M059J (cell line): ENCODE measurements at places on chromosomes 6 and 20.
A peak's percentile ranks its signal among the peaks of the same experiment; 100 is the strongest.

DNA sequence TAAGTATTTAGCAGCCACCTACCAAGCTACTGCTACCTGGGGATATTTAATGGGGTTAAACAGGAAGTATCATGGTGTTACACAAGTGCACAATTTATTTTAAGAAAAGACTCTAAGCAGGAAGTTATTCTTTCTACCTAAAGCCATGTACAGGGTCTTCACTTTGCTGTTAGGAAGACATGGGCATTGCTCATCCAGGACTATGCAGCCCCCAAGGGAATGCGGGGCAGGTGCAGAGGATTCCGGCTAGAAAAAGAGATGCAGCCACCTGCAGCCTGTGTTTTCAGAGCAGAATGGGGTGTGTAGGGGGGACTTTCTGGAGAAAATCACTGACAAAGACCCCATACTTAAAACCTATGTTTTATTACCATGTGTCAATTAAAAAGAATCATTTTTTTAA, 399.1 kb upstream of the NOX3 start:
- DNase-seq, result no peak

- peak; percentile 13 for DNase-seq
Observed at GRCh38 chr6:108453601-108454185, 107.0 kb upstream of the FOXO3 start.

GRCh38 chr20:17873410-17874270, 95.0 kb downstream of the SNX5 start:
- DNase-seq, result peak; percentile 98

- no peak for DNase-seq
Observed at GRCh38 chr6:108179741-108180140, 13.9 kb downstream of the NR2E1 start.

- DNase-seq, result no peak
Observed at GRCh38 chr6:142803032-142803431, 141.9 kb downstream of the HIVEP2 start.

DNA sequence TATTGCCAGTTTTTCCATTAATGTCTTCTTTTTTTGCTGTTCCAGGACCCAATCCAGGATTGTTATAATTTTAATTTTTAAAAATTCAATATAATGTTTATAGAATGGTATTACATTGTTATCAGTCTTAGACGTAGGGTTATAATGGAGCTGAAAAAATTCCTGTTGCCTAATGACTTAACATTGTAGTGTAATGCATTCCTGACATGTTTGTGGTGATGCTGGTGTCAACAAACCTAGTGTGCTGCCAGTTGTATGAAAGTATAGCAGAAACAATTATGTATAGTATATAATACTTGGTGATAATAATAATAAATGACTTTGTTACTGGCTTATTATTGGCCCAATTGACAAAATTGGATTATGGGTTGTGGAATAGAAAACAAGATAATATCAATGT, 30.4 kb downstream of the KIZ start:
- peak; percentile 78 for DNase-seq

DNA sequence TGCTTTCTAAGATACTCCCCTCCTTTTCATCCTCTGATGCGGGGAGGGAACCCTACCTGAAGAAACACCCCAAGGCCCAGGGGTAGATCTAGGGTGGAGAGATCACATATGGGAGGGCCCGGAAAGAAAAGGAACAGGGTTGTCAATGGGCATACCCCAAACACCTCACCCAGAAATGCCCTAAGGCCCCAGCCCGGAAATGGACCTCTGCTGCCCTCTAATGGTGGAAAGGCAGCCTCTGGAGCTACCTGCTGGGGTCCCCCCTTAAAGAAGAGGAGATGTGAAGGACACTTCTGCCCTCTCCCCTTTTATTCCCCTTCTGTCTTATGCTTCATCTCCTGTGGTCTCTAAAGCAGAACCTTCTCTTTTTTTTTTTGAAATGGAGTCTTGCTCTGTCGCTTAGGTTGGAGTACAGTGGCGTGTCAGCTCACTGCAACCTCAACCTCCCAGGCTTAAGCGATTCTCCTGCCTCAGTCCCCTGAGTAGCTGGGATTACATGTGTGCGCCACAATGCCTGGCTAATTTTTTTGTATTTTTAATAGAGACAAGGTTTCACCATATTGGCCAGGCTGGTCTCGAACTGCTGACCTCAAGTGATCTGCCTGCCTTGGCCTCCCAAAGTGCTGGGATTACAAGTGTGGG, 458 bp upstream of the ARMC12 start:
- peak; percentile 67 for DNase-seq

- DNase-seq, result no peak
Observed at GRCh38 chr20:24840121-24840713, 108.9 kb upstream of the CST7 start.

DNA sequence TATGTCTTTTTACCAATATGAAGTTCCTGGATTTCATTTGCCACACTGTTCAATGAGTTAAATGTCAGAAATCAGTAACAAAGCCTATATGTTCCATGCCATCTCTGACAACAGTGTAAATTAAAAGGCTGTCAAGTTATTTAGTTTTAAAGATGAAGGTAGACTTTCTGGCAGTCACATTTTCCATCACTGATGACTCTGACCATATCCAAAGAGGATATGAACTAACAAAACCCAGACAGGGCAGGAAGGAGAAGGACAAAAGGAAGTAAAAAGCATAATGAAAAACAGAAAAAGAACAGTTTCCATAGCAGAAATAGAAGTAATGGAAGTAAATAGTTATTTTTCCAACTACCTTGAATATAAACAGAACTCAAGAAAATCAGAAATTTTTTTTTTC, 242.3 kb downstream of the UBE3D start:
- DNase-seq, result no peak

DNA sequence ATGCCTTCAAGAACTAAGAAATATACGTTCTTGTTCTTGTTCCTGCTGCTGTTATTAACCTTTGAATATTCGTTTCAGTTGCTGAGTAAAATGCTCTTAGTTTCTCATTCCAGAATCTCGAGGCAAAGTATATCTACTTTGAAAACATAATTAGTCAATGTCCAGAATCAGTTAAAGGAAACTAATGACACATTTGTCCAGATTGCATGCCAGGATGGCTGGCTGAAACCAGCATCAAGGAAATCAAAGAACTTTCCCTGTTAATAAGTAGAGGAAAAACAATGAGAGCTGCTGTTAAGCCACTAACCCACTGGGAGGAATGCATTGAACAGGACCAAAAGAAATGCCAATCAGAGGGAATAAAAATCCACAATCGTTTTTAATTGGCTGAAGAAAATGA, 196.9 kb downstream of the ALDH8A1 start:
- no peak for DNase-seq

- DNase-seq, result peak; percentile 84
Observed at GRCh38 chr6:30626484-30627366, at the start of gene ATAT1. TSS of gene ATAT1 (plus strand) at chr6:30626874.

DNA sequence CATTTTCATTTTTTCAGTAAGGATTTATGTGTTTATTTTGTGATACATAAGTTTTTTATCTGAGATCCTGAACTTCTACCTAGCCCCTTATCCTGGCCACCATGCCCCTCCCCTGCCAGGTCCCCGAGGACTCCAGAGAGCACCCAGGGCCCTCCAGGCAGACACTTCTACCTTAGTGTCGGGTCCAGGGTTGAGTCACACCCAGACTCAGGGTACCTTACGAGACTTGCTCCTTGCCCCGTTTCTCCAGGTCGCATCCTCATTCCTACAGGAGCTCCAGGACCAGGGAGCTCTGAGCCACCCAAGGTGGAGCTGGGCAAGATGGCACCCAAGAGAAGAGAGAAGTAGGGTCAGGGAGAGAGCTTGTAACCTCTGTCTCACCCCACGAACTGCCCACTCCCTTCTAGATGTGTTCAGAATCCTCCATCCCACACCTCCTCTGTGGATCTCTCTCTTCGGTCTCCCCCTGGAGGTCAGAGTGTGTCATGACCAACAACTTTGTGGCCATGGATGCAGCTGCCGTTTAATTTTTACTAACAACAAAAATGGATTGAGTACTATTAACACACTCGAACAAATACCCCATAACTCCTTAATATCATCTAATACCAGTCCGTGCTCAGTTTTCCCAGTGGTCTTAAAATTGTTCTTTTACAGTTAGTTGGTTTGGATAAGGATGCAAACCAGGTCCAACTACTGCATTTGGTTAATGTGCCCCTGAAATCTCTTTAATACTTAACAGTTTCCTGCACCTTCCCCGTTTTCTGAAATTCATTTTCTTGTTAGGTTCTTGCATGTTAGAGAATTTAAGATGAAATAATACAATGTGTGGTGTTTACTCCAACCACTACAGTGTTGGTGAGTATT, 130.6 kb upstream of the INSM1 start:
- peak; percentile 77 for DNase-seq

- DNase-seq, result no peak
Observed at GRCh38 chr20:15857173-15857784, 716.0 kb downstream of the KIF16B start.

DNA sequence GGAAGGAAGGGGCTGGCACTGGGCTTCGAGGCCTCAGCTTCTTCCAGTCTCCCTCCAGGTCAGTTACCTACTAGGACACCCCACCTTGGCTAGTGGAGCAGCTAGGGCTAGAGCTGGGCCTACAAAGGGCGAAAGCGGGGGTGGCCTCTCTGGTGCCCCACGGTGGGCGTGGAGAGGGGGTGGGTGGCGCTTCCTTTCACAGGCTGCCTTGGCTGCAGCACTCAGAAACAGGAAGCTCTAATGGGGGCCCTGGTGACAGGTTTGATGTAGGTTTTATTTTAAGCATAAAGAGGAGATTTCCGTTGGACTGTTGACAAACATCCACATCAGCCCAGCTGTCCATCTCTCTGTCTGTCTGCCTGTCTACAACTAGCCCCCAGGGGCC, 13.4 kb downstream of the FAM110A start:
- no peak for DNase-seq

GRCh38 chr6:90229331-90230010, 67.2 kb downstream of the BACH2 start:
- no peak for DNase-seq

GRCh38 chr6:19450651-19451050, 386.5 kb upstream of the ID4 start:
- DNase-seq, result no peak

GRCh38 chr6:108295676-108296075, 822 bp downstream of the AFG1L start:
- no peak for DNase-seq

DNA sequence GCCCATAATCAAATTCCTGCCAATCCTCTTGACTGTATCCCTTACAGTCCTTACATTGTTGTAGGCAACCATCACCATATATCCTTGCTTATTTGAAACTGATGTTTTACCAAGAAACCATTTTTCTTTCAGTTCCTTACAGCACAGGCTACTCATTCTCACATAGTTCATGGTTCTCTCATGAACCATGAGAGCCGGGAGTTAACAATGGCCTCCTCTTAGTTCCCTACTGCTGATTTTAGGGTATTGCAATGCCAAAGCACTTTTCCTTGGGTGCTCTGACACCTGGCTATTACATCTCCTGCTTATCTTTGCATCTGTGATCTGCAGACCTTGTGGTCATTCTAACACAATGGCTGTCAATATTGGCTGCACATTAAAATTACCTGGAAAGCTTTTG, 133.4 kb downstream of the MYB start:
- DNase-seq, result no peak

- DNase-seq, result peak; percentile 86
Observed at GRCh38 chr6:19333936-19334335, 503.2 kb upstream of the ID4 start.

- DNase-seq, result no peak
Observed at GRCh38 chr6:162715601-162716000, 12.0 kb downstream of the PRKN start.
